ENCODE measurements at places on chromosomes 7 and 10. TPM values are rescaled to one million over a fixed set of nuclear protein-coding genes. Genes with fewer than 3 reads are reported as not detected.

The ADIRF gene
- 10.1 TPM for total RNA-seq

The PRSS58 gene
- not detected for total RNA-seq

The SSC4D gene
- 1.5 TPM for total RNA-seq

The IKZF1 gene
- total RNA-seq = 4.4 TPM

The CAV2 gene
- 38.8 TPM for total RNA-seq

The CLDN3 gene
- total RNA-seq = 6.0 TPM

Data from camera-type eye (tissue), 1 donor.